ENCODE measurements at places on chromosomes 1 and 21.
A peak's percentile ranks its signal among the peaks of the same experiment; 100 is the strongest.

- DNase-seq = peak; percentile 85
Measured at GRCh38 chr1:15525050-15526020, 1.3 kb upstream of the DNAJC16 start.

- DNase-seq = no peak
Measured at GRCh38 chr21:45027241-45028196, 46.9 kb upstream of the ADARB1 start.

DNA sequence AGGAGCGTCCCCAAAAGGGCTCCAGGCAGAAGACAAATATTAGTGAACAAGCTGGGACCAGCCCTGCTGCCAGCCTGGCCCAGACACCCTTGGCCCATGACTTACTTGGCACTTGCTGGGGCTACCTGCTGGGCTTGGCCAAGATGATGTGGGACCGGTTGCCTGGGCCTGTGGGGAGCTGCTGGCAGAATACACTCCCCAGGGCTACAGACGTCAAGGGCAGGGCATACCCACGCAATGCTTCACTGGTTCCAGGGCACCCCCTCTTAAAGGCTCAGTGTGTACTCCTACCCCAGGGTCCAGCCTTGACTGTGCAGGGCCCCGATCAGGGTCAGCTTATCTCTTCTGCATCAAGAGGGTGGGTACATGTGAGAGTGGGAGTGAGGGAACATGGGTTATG lies 106.5 kb upstream of the SLC2A1 start:
- no peak for DNase-seq

DNA sequence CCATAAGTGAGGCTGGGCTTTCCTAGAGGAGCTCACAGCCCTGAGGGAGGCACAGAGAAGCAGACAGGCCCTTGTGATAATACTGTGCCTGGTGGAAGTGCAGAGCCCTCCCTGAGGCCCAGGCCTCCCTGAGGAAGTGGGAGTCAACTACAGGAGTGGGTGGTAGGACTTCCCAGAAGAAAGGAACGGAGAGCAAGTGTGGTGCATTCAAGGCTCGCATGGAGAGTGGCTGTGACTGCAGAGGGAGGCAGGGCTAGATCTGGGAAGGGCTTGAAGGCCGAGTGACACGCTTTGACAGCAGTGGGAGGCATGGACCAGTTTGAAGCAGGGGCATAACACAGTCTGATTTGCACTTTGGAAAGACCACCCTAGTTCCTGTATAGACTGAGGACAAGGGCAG lies 37.3 kb downstream of the AZIN2 start:
- DNase-seq = no peak

GRCh38 chr1:12478612-12478985 lies 139.4 kb downstream of the DHRS3 start:
- no peak for DNase-seq

DNA sequence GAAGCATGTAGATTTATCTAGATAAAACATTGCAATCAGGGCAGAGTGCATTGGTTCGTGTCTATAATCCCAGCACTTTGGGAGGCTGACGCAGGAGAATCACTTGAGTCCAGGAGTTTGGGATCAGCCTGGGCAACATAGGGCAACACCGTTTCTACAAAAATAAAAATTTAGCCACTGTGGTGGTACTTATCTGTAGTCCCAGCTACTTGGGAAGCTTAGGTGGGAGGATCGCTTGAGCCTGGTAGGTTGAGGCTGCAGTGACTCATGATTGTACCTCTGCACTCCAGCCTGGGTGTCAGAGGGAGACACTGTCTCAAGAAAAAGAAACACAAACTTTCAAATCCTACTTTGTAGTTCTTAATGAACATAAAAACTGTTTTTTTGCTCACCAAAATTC lies 64.2 kb upstream of the RCC1 start:
- DNase-seq = no peak

- DNase-seq = peak; percentile 93
Measured at GRCh38 chr1:6245086-6245868, 1.3 kb downstream of the HES3 start.

GRCh38 chr1:202935844-202936243 lies 8.8 kb upstream of the KLHL12 start:
- no peak for DNase-seq

GRCh38 chr1:29236712-29237128 lies 398 bp downstream of the PTPRU start:
- peak; percentile 49 for DNase-seq

GRCh38 chr1:173355281-173356031 lies 121.7 kb upstream of the PRDX6 start:
- no peak for DNase-seq

GRCh38 chr1:221557013-221557412 lies 184.9 kb downstream of the DUSP10 start:
- no peak for DNase-seq

GRCh38 chr21:40345711-40346321 lies 478.6 kb downstream of the PCP4 start:
- no peak for DNase-seq

- no peak for DNase-seq
Measured at GRCh38 chr1:172397221-172397620, 23.3 kb upstream of the C1orf105 start.

DNA sequence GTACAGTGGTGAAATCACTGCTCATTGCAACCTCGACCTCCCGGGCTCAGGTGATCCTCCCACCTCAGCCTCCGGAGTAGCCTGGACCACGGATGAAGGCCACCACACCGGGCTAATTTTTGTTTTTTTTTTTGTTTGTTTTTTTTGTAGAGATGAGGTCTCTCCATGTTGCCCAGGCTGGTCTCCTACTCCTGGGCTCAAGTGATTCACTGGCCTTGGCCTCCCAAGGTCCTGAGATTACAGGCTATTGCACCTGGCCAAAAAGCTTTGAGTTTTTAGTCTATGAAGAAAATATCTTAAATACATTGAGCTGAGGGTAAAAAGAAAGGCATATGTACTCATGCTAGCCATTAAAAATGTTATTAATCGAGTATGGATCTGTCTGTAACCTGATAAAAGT lies 3.6 kb downstream of the TMEM50A start:
- DNase-seq = no peak

- peak; percentile 40 for DNase-seq
Measured at GRCh38 chr1:75615613-75616435, 4.9 kb upstream of the SLC44A5 start.

GRCh38 chr1:8107897-8108296 lies 81.8 kb upstream of the ERRFI1 start:
- DNase-seq = no peak

- DNase-seq = no peak
Measured at GRCh38 chr1:47713975-47714767, 276.3 kb downstream of the FOXD2 start.

- DNase-seq = no peak
Measured at GRCh38 chr1:3134381-3135072, 65.5 kb downstream of the PRDM16 start.

- no peak for DNase-seq
Measured at GRCh38 chr1:113027007-113027406, 46.0 kb upstream of the LRIG2 start.

- DNase-seq = no peak
Measured at GRCh38 chr1:32925403-32926162, 24.4 kb upstream of the TMEM54 start.

DNA sequence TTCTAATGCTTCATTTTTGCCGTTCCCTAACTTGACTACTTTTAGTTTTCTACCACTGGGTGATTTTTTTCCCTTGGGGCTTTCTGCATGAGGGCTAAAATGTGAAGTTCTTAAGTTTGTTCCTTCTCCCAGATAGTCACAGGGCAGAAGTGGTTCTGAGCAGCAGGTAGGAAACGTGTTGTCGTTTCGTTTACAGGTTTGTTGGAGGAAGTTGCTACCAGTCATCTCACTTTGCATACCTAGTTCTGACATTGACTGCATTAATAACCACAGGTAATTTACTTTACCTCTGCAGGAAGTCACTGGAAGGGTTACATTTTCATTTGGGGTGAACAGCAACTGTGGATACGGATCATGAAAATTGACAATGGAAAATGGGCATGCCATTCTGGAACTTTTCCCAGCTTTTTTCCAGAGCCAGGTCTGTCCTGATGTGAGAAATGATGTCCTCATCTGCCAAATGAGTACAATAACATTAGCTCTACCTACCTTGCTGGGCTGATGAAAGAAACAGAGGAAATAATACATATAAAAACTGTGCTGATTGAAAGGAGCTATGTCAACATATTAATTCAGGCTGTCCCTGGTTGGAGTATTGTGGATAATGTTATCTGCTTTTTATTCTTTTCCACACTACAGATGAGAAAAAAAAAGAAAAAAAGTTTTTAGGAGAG lies 94.2 kb downstream of the DISC1 start:
- DNase-seq = no peak

DNA sequence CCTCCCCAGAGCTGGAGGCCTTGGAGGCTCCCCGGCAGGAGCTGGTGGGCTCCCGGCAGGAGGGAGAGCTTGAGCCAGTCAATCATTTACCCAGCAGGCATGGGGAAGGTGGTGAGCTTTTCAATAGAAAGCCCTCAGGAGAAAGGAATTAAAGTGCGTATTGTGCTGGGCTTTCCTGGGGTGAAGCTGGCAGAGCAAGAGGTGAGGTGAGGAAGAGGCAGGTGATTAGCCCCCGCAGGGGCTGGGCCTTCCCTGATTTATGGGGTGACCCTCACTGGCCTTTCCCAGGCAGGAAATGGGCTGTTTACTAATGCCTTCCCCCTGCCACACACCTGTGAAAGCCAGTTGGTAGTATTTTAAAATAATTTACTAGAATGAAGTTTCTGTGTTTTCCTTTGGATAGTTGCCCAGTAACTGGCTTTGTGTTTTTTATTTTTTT lies 25.8 kb downstream of the CLDN14 start:
- no peak for DNase-seq

DNA sequence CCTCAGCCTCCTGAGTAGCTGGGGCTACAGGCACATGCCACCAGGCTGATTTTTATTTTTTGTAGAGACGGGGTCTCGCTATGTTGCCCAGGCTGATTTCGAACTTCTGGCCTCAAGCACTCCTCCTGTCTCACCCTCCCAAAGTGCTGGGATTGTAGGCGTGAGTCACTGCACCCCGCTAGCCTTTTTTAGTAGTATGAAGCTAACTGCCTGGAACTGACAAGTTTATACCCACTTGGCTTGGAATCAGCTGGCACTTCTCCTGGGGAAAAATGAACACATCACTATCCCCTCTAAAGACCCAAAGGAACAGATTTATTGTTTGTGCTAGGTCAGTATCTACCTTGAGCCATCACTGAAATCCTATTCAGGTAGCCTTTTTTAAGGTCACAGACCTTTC lies 19.0 kb downstream of the TMEM63A start:
- no peak for DNase-seq

DNA sequence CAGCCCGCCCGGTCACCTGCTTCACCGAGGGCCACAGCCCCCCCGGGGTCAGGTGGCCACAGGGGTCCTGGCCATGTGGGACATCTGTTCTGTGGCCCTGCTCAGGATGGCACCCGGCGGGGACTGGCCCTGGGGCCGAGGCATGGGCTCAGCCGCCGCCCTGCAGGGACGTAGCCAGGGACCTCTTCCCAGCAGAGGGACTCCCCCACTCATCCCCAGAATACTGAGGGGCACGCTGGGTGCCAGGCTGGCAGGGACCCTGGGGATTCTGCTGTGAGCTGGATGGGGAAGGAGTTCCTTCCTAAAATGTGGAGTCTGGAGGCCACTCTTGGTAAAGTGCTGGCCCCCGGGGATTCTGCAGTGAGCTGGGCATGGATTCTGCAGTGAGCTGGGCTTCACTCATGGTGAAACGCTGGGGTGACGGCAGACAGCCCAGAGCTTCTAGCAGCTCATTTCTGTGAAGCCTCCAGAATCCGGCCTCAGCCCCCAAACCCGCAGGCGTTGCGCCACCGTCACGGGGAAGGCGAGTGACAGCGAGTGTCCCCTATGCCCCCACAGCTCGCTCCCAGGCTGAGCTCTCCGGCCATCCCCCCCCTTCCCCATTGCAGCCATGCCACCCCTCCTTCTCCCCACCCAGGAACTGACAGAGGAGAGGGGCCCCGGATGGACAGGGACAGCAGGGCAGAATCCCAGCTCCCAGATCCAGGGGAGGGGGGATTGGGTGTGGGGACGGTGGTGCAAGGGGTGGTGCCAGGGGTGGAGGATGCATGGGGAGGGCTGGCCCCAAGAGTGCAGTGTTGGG lies 1.4 kb downstream of the ITGB2 start:
- DNase-seq = no peak

GRCh38 chr1:43776043-43776761 lies 68.9 kb downstream of the ST3GAL3 start:
- no peak for DNase-seq

GRCh38 chr1:175553280-175553679 lies 190.1 kb downstream of the TNR start:
- DNase-seq = no peak

DNA sequence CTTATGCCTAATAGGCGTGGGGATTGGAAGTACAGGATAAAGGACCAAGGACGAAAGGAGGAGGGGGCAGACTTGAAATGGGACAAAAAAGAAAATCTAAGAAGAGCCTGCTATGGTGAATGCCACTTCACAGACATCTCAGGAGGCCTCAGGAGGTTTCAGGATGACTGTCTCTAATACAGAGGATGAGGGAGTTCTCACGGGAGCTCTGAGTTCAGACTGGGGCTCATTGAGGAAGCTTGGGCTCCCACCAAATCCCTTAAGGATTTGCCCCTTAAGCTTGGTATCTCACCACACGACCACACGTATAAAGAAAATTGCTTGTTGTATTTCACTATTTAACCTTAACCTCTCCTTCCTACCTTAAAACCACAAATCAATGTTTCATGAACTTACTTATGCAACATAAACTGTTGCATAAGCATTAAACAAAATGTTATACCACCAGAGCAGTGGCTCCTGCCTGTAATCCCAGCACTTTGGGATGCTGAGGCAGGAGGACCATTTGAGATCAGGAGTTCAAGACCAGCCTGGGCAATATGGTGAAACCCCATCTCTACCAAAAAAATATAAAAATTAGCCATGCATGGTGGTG lies 12.4 kb downstream of the SLC30A1 start:
- no peak for DNase-seq

DNA sequence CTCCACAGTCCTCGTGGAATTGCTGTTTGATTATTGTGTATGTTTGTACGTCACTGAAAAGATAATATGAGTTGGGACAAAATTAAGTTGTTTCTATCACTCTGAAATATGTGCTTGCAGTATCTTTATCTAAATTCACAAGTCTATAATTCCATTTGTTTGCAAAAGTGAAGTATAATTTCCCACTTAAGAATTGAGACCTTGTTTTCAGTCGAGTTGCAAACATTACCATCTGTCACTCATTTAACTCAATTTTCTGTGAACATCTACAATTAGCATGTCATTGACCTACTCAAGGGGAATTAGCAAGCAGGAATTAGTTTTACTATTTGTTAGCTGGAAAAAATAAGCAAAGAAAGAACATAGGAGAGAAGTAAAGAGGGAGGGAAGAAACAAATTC lies 195.8 kb downstream of the TPR start:
- no peak for DNase-seq

GRCh38 chr1:247845693-247846017 lies 4.0 kb upstream of the OR11L1 start:
- no peak for DNase-seq

DNA sequence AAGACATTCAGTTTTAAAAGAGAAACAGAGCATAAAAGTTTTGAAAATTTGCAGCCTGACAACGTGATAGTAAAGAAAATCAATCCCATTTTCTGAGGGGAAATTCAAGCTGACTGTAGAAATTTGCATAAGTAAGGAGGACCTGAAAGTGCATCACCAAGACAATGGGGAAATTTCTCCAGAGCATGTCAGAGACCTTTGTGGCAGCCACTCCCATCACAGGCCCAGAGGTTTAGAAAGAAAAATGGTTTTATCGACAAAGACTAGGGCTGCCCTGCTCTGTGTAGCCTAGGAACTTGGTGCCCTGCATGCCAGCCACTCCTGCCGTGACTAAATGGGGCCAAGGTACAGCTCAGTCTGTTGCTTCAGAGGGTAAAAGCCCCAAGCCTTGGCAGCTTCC lies 1640.2 kb upstream of the PRMT6 start:
- no peak for DNase-seq

GRCh38 chr1:191290441-191290840 lies 812.8 kb upstream of the BRINP3 start:
- no peak for DNase-seq
